ENCODE measurements at places on chromosomes 16 and 17.

DNA sequence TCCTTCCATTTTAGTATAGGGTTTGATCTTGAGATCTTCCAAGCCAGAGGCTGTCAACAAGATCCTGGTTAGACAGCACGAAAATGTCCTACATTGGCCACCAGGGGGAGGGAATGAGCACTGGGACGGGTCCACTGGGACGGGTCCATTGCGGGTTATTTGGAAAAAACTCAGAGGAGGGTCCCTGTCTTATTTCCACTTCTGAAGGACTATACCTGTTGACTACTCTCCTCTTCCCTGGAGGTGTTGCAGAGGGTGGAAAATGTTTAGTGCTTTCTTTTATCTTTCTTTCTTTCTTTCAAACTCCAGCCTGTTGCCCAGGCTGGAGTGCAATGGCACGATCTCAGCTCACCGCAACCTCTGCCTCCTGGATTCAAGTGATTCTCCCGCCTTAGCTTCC, 2.5 kb downstream of the TTLL6 start:
- peaks cover 7% of the 10 kb centered on the region for H3K4me1 ChIP-seq
- H3K27ac ChIP-seq: no peak overlapping the region
- DNase-seq: no peak
- H3K4me3 ChIP-seq: no peak overlapping the region
- H3K27me3 ChIP-seq: no peaks in the 10 kb centered on the region

- H3K4me1 ChIP-seq: peaks cover 89% of the 10 kb centered on the region
- H3K4me3 ChIP-seq: no peak overlapping the region
- DNase-seq: no peak
- no peaks in the 10 kb centered on the region for H3K27me3 ChIP-seq
- H3K36me3 ChIP-seq: peaks cover 74% of the 10 kb centered on the region
Observed at GRCh38 chr17:64500487-64500859, 3.6 kb upstream of the POLG2 start.

- H3K27me3 ChIP-seq: peaks cover 10% of the 10 kb centered on the region
- H3K27ac ChIP-seq: no peak overlapping the region
- no peak for DNase-seq
- no peaks in the 10 kb centered on the region for H3K36me3 ChIP-seq
Observed at GRCh38 chr16:66878067-66878466, 2.2 kb upstream of the PDP2 start.

DNA sequence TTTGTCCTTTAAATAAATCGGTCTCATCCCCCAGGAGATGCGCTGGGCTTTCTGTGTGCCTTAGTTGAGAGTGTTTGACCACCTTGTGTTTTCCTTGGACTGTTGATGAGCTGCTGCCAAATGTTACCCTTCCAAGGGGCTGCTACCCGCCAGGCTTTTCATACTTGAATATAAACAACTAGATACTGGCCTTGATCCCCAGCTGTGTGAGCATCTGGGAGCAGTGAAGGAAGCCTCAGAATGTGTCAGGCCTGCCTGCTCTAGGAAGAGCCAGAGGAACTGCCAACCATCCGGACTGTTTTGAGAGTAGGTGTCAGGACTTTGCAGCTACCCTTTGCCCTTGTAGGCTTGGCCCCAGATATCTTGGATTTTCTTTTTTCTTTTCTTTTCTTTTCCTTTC, 57.8 kb downstream of the LDHD start:
- no peak overlapping the region for H3K27ac ChIP-seq
- no peak overlapping the region for H3K4me3 ChIP-seq
- no peaks in the 10 kb centered on the region for H3K27me3 ChIP-seq
- no peak for DNase-seq

DNA sequence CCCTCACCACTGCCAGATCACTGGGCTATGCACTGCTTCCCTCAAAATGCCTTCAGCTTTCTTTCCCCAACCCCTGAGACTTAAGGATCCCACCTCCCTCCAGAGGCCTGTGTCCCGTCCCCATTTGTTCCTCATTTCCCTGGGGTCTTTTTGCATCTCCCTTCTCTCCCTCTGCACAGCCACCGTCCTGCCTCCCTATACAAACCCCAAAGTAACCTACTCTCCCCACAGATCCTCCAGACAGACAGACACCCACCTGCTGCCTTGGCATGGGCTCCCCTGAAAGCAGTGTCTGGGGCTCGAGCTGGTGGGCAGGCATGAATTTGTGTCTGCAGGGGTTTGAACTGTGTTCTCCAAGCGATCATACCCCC, 69.4 kb upstream of the TNRC6C start:
- peaks cover 32% of the 10 kb centered on the region for H3K4me1 ChIP-seq
- no peaks in the 10 kb centered on the region for H3K36me3 ChIP-seq
- H3K4me3 ChIP-seq: no peak overlapping the region
- peak; percentile 18 for DNase-seq
- no peak overlapping the region for H3K27ac ChIP-seq
